ENCODE measurements at places on chromosomes 2 and 18.

- DNase-seq: no peak
Observed at GRCh38 chr18:65411061-65411460, 339.8 kb upstream of the CDH7 start.

- DNase-seq: no peak
Observed at GRCh38 chr18:8756571-8756970, 51.2 kb downstream of the MTCL1 start.

- DNase-seq: no peak
Observed at GRCh38 chr18:63505566-63506335, 29.0 kb downstream of the SERPINB5 start.

GRCh38 chr2:174617718-174618117, 20.1 kb upstream of the WIPF1 start:
- no peak for DNase-seq

- no peak for DNase-seq
Observed at GRCh38 chr2:54666131-54666633, 57.3 kb upstream of the EML6 start.

GRCh38 chr2:64985447-64985846, 3.8 kb upstream of the SLC1A4 start:
- no peak for DNase-seq

- no peak for DNase-seq
Observed at GRCh38 chr2:4221434-4221833, 518.1 kb downstream of the DCDC2C start.

DNA sequence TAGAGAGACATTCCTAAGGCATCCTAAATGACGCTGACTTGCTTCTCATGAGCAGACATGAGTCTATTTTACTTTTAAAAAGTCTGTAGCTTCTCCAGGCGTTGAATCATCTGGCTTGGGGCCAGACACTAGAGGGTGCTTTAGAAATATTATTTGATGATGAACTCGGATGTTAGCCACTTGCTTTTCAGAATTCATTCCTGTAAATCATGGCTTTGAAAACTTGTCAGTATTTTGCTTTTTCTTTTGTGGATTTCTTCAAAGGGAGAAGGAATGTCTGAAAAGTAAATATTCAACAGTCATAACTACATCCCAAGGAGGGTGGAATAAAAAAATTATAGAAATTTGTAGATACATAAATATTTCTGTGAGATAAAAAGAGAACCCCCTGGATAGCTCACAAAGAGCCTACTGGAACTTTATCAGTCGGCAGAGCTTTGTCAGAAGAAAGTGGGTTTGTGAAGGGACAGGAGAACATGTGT, 370.8 kb downstream of the OSR1 start:
- DNase-seq: peak; percentile 89

DNA sequence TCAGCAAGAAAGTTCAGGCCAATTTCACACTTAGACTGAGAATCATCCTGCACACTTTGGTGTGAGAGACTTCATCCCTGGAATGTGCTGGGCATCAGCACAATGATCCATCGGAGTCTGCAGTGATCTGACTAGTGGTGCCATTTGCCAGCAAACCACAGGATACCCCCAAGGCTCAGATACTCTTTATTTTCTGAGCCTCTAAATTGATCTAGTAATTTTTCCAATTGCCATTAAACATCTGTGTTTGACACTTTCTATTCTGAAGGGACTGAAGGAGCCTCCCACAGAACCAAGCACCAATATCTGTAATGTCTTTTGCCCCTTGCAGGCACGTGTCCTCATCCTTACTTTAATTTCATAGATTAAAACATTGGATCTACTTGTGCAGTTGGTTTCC, 485.3 kb upstream of the SMIM21 start:
- DNase-seq: no peak

GRCh38 chr2:152047824-152048471, 50.9 kb downstream of the CACNB4 start:
- no peak for DNase-seq

DNA sequence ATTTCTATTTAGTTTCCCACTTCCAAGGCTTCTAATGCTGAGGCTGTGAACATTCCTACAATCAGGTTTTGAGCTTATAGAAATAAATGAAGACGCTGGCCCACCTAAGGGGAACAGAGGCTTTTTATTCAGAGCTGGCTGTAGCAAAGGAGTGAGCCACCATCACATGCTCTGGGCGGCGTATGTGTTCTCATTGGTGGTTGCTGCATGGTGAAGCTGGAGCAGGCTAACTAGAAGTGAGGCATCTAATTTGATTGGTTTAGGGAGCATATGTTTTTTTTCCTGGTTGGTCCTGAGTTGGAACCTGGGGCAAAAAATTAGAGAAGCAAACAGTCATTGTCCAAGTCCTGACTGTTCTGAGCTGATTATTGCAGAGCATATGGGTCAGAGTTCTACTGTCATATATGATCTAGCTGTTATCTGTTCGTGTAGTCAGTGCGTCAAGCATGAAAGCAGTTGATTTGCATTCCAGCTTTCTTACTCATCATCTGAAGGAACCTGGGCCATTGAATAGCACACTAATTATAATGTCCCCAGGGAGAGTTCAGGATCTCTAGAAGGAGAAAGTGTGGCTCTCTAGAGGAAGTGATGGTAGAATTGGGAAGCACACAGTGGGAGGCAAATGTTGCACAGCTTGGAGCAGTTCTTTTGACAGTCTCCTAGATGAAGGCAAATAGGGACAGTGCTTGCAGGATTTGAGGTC, 279.6 kb downstream of the PARD3B start:
- no peak for DNase-seq

GRCh38 chr2:239991689-239992314, 33.3 kb downstream of the NDUFA10 start:
- no peak for DNase-seq

DNA sequence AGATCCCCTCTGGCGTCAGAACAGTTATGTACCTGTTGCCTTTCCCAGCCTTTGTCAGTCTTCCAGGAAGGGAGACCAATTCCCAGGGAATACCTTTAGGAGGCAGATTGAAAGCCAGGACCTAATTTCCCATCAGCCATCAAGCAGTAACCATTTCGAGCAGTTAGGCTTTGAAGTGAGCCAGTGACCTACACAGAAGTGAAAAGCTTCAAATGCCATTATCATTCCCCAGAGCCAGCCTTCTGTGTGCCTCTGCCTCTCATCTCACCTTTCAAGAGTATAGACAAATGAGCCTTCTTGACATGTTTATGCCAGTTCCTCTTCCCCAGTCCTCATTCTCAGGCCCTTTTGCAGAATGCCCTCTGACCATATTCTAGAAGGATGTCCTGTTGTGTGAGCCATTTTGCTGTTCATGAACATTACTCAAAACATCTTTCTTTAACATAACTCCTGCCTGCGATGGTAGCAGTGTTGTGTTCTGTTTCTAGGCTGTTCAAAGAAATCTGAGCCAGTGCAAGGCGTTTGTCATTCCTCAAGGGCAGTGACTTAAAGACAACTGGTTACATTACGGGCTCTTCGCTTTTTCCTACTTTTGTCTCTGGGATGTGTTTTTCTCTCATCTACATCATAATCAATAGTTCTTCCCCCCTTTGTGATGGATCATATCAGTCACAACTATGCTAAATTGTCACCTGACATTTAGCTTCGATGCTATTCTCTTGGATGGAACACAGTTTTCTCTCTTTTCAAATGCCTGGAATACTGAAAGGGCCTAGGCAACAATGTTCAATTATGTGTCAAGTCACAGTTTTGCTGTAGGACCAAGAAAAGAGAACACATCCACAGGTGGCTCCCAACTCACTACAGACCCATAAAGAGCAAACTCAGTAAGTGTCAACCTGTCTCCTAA, 138.6 kb downstream of the ALK start:
- DNase-seq: no peak

DNA sequence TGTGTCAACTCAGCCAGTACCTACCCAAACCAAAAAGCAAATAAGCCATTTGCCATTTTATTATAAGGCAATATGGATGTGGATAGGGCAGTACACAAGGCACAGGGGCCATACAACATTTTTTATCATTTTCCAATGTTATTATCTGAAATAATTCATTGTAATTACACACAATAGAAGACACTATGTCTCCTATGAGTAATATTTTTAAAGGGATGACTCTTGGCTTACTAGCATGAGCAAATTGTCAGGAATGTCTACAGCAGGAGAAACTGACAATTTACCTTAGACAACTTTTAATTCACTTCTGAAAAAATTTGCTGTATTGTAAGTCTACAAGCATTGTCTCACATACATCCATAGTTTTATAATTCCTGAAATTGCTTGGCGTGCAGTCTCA, 1193.9 kb upstream of the CELF4 start:
- DNase-seq: no peak

DNA sequence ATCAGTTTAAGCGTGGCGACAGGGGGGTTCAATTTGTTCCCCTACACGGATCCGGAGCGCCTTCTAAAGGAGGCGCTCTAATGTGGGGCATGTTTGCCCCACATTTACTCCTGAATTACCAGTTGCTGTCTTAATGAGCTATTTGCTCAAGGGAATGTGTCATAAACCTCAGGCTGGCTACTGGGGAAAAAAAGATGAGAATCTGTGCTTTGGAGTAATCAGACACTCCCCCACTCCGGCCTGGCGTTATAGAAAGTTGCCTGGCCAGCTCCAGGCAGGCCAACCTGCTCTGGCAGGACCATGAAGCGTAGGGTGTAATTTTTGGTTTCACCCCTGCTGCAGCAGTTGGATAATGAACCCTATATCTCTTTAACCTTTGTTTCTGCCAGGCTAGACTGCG, 31.0 kb upstream of the MAP3K20 start:
- no peak for DNase-seq

DNA sequence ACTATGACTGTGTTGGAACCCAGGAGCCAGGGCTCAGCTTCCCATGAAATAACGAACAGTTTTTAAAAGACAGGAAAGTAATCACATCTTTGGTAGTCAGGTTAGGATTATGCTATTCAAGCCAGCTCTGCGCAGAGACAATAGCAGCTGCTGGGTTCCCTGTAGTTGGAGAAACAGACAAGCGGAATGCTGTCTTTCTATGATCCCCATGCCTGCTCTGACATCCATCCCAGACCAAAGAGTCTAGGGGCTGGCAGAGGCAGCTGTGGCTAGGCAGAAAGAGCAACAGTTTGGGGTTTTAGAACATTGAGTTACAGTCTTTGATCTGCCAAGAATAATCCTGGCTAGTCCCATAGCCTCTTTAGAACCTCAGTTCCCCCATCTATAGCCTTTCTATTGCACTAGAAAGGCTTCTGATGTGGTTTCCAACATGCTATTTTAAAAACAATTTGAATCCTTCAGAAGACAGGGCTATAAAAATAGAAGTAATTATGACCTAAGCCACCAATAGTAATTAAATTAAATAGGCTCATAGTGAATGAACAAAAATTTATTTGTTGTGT, 146.8 kb downstream of the MTX2 start:
- no peak for DNase-seq

DNA sequence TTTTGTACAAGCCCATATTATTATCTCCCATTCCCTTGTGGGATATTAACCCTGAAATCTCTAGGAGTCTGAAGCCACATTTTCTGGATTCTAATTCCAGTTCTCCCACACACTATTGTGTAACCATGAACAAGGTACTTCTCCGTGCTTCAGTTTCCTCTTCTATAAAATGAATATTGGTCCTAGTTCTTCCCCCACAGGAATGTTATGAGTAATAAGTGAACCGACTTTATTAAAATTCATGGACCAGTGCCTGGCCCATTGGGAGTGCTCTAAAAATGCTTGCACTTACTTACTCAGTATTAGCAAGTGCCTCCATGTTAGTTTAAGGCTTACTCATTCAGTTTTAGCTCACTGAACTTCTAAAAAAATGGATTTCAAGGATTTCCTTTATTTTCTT, 1.4 kb upstream of the ACMSD start:
- DNase-seq: no peak

DNA sequence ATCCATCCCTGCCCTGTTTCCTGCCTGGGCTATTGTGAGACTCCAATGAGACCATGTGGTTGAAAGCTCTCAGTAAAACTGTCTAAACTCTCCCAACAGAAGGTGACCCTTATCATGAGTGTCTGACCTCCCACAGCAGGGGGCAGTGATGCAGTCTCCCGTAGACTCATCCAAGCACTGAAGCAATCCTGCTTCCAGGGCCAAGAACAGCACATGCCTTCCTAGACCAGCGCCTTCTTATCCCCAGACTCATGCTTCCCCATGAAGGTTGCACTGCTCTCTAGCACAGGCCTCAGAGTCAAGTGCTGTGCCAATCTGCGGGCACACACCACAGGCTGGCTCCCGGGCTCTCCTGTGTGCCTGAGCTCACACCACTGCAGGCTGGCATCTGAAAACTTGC, 112.3 kb downstream of the TNS1 start:
- peak; percentile 92 for DNase-seq

DNA sequence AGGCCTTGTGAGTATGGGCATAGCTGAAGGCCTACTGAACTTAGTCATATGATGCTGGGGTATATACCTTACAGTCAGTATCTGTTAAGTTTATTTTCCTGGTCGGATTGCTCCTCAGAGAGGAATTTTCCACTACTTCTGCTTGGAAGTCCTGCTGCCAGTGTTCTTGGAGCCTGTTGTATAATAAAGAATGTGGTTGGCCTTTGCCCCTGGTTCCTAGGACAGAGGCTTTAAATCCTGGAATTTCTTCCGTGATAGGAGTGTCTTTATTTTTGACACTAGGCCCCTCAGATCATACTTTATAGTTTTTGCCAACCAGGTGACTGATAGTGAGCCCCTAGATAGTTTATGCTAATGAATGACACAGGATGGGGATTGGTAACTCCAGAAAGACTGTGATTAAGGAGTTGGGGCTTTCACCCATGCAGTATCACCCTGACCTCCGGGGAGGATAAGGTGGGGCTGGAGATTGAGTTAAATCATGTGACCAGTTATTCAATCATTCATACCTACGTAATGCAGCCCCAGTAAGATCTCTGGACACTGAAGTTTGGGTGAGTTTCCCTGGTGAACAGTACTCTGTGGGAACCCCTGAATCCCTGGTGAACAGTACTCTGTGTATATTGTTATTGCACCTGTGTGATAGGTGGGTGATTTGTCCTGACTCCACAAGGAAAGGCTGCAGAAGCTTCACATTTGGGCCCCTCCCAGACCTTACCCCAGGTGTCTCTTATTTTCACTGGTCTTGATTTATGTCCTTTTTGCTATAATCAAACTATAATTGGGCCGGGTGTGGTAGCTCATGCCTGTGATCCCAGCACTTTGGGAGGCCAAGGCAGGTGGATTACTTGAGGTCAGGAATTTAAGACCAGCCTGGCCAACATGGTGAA, 56.9 kb downstream of the COMMD1 start:
- no peak for DNase-seq

DNA sequence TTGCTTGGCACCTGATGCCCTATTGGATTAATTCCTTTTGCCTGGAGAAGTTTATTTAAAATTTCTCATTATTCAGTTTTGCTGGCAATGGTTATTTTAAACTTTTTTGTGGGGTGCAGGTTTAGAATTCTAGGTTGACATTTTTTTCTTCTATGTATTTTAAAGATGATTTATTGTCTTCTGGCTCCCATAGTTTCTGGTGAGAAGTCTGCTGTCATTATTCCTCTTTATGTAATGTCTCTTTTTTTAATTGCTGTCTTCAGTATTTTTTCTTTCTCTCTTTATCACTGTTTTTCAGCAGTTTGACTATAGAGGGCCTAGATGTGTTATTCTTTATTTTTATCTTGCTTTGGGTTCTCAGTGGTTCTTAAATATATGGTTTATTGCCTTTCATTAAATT, 182.2 kb upstream of the STON1 start:
- no peak for DNase-seq

- peak; percentile 43 for DNase-seq
Observed at GRCh38 chr2:1517786-1518185, 104.5 kb downstream of the TPO start.
